Astrocyte (in vitro differentiated cells and primary cell): ENCODE measurements at places on chromosomes 7 and 10. TPM values are rescaled to one million over a fixed set of nuclear protein-coding genes. Genes with fewer than 3 reads are reported as not detected.

The ARF5 gene
- 105 and 111 TPM in 2 replicates for total RNA-seq

The CALCR gene
- total RNA-seq = 5.4 and 5.7 TPM in 2 replicates

The PRLHR gene
- not detected in 2 replicates for total RNA-seq

The LRRD1 gene
- 0.27 TPM in 1 of 2 replicates, not detected in the other for total RNA-seq

The CYP26A1 gene
- 0.18 and 0.53 TPM in 2 replicates for total RNA-seq

The FAM25G gene
- total RNA-seq = not detected in 2 replicates

The BAIAP2L1 gene
- 20.4 and 21.6 TPM in 2 replicates for total RNA-seq

The CDNF gene
- total RNA-seq = 1.4 and 2.0 TPM in 2 replicates

The ZNF12 gene
- total RNA-seq = 19.0 and 21.1 TPM in 2 replicates

The LSM8 gene
- total RNA-seq = 19.9 TPM in 2 replicates

The NKX1-2 gene
- 0.07 TPM in 1 of 2 replicates, not detected in the other for total RNA-seq

The RBP3 gene
- total RNA-seq = not detected in 2 replicates

- peak overlapping the region; percentile 2 for H3K4me3 ChIP-seq
- no peaks in the 10 kb centered on the region for H3K27me3 ChIP-seq
- H3K36me3 ChIP-seq = no peaks in the 10 kb centered on the region
- peak overlapping the region; percentile 97 for H3K27ac ChIP-seq
Observed at GRCh38 chr7:137772316-137772715, 74.5 kb downstream of the DGKI start.

DNA sequence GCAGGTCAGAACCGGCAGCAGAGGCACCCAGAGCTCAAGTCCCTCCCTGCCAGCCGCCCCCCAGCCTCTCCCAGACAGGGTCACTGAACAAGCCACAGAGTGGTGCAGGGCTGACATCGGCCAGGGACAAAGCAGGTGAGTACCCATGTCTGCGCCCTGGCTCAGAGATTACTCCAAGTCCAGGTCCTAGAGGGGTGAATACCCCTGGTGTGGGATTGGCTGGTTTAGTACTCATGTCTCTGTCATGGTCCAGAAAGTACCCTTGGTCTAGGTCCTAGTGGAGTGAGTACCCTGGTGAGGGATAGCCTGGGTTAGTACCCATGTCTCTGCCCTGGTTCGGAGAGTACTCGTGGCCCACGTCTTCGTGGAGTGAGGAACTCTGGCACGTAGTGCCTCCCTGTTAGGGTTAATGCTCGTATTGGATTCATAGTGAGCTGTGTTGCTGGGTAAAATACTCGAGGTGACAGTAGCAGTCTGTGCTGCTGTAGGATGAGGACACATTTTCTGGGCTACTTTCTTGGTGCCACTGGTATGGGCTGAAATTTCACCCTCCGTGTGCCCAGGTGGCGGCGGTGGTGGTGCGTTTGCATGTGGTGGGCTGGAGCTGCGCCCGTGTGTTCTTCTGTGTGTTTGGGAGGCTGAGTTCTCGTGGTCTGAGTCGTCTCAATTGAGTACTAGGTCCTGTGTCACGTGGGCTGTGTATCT, 25.5 kb upstream of the KNDC1 start:
- DNase-seq = no peak
- H3K27me3 ChIP-seq = no peaks in the 10 kb centered on the region
- H3K36me3 ChIP-seq = no peaks in the 10 kb centered on the region
- H3K4me1 ChIP-seq = no peaks in the 10 kb centered on the region
- H3K4me3 ChIP-seq = no peak overlapping the region
- no peak overlapping the region for H3K27ac ChIP-seq

DNA sequence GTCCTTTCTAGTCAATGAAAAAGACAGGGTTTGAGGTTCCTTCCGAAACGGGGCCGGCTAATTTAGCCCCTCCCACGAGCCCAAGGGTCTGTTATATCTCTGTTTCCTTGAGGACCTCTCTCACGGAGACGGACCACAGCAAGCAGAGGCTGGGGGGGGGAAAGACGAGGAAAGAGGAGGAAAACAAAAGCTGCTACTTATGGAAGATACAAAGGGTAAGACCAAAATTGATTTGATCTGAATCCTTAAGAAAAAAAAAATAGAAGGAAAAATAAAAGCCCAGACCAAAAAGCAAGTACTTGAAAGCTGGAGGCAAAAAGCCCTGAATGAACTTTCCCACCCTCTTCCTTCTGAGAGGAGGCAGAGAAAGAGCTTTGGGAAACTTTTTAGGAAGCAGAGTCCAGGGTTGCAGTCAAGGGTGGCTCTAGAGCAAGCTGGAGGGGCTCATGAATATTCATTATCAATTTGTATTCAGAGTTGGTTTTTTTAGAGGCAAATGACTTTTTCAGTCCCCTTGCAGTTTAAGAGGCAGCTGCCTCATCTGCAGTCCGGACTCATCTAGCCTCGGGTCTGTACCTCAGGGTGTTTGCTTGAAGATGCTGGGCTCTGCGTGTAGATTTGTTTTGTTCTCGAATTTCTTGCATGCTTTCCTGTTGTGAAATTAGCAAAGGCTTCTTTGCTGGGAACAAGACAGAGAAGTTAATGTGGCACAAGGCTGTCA, at the start of gene ENTPD1:
Gene ENTPD1 (plus strand): TSS at position 123 of the 721 bp plus-strand sequence. CDS start 77 bp downstream, at position 200.
- H3K27ac ChIP-seq = no peak within 1 kb of the TSS
- no peaks in the 10 kb centered on the region for H3K4me1 ChIP-seq
- no peaks in the 10 kb centered on the region for H3K36me3 ChIP-seq
- no peak within 1 kb of the TSS for H3K4me3 ChIP-seq
- no peaks in the 10 kb centered on the region for H3K27me3 ChIP-seq

GRCh38 chr7:1114088-1114487, 26.2 kb downstream of the GPER1 start:
- no peak overlapping the region for H3K27ac ChIP-seq
- DNase-seq = no peak
- peaks cover 10% of the 10 kb centered on the region for H3K4me1 ChIP-seq
- H3K36me3 ChIP-seq = no peaks in the 10 kb centered on the region
- no peaks in the 10 kb centered on the region for H3K27me3 ChIP-seq
- H3K4me3 ChIP-seq = no peak overlapping the region

DNA sequence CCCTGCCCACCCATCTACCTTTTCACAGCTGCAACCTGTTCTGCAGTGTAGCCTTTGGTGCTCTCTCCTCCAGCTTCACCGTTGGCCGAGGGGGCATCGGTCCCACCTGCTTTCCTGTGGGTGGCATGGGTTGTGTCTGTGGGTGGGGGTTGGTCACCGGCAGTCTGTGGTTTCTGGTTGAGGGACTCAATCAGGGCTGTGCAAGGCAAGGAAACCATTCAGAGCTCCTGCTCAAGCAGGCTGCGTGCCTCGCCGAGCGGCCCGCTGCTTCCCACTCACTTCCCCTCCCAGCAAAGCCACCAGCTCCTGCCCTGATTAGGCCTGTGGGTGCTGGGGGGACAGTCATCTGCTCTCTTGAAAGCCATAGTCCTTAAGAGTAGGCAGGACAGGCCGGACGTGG, 9.8 kb downstream of the DNAJB12 start:
- H3K4me1 ChIP-seq = no peaks in the 10 kb centered on the region
- H3K4me3 ChIP-seq = no peak overlapping the region
- no peak for DNase-seq
- H3K36me3 ChIP-seq = peaks cover 7% of the 10 kb centered on the region

DNA sequence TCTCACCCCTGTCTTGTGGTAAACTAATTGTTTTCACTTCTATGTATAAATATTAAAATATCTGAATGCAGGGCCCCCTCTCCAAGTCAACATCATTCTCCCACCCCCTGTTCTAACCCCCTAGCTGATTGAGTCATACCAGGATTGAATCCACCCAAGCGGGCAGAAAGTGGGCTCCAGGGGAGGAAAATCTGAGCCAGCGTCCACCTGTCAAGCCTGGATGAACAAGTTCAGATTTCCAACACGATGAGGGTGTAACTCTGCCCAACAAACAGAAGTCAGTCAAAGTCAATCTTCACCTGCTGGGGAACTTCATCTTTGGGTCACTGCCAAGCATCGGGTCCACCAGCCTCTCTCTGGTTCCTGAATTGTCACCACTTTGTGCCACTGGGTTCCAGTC, 162.9 kb upstream of the CELF2 start:
- H3K36me3 ChIP-seq = no peaks in the 10 kb centered on the region
- no peaks in the 10 kb centered on the region for H3K4me1 ChIP-seq
- H3K27me3 ChIP-seq = no peaks in the 10 kb centered on the region
- H3K27ac ChIP-seq = no peak overlapping the region

- DNase-seq = peak; percentile 19
- no peak overlapping the region for H3K4me3 ChIP-seq
Observed at GRCh38 chr10:78371136-78371535, 337.5 kb downstream of the RPS24 start.

- H3K4me1 ChIP-seq = peaks cover 10% of the 10 kb centered on the region
- no peak overlapping the region for H3K4me3 ChIP-seq
- H3K36me3 ChIP-seq = no peaks in the 10 kb centered on the region
- DNase-seq = peak; percentile 44
- no peaks in the 10 kb centered on the region for H3K27me3 ChIP-seq
- H3K27ac ChIP-seq = no peak overlapping the region
Observed at GRCh38 chr10:87664276-87664701, 4.6 kb downstream of the PAPSS2 start.

GRCh38 chr7:40579401-40579800, 444.6 kb downstream of the SUGCT start:
- no peaks in the 10 kb centered on the region for H3K27me3 ChIP-seq
- DNase-seq = peak; percentile 61
- no peak overlapping the region for H3K4me3 ChIP-seq
- H3K4me1 ChIP-seq = peaks cover 11% of the 10 kb centered on the region

- peaks cover 4% of the 10 kb centered on the region for H3K36me3 ChIP-seq
- H3K27ac ChIP-seq = peak overlapping the region; percentile 86
- peak overlapping the region; percentile 24 for H3K4me3 ChIP-seq
- H3K27me3 ChIP-seq = no peaks in the 10 kb centered on the region
- peaks cover 17% of the 10 kb centered on the region for H3K4me1 ChIP-seq
Observed at GRCh38 chr7:134669388-134669787, 22.7 kb downstream of the BPGM start.

GRCh38 chr7:8384901-8385300, 48.5 kb upstream of the NXPH1 start:
- H3K4me1 ChIP-seq = no peaks in the 10 kb centered on the region
- no peaks in the 10 kb centered on the region for H3K27me3 ChIP-seq
- no peak overlapping the region for H3K4me3 ChIP-seq
- no peak overlapping the region for H3K27ac ChIP-seq
- H3K36me3 ChIP-seq = no peaks in the 10 kb centered on the region
- DNase-seq = no peak

DNA sequence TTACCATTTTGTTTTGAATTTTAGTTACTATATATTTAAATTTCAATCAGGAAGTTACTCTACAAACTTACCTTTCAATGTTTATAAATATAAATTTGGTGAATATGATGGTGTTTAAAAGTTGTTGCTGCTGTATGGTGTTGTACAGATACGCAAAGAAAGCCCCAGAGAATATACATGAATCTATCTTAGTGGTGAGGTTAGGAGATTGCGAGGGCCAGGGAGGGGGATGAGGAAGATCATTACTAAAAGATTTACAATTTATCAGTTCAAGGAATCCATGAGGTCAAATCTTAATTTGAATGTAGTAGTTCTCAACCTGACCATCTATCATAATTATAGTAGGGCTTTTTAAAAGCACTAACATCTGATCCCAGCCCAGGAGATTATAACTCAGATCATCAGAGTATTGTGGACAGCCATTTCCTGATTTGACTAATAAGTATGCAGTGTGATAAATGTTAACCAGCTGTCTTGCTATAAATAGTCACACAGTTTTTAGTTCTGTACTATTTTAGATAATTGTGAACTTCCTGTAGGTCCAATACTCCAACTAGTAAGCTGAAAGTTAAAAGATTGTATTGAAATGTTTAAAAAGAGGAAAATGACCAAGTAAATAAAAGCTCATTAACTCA, 23.6 kb downstream of the FAM3C start:
- no peaks in the 10 kb centered on the region for H3K27me3 ChIP-seq
- DNase-seq = peak; percentile 64
- H3K4me3 ChIP-seq = no peak overlapping the region
- H3K36me3 ChIP-seq = peaks cover 36% of the 10 kb centered on the region
- no peak overlapping the region for H3K27ac ChIP-seq

GRCh38 chr10:76916536-76916935, 721.1 kb downstream of the KCNMA1 start:
- H3K4me3 ChIP-seq = no peak overlapping the region
- H3K27me3 ChIP-seq = no peaks in the 10 kb centered on the region
- DNase-seq = peak; percentile 20
- H3K27ac ChIP-seq = no peak overlapping the region
- H3K36me3 ChIP-seq = no peaks in the 10 kb centered on the region
- H3K4me1 ChIP-seq = no peaks in the 10 kb centered on the region

DNA sequence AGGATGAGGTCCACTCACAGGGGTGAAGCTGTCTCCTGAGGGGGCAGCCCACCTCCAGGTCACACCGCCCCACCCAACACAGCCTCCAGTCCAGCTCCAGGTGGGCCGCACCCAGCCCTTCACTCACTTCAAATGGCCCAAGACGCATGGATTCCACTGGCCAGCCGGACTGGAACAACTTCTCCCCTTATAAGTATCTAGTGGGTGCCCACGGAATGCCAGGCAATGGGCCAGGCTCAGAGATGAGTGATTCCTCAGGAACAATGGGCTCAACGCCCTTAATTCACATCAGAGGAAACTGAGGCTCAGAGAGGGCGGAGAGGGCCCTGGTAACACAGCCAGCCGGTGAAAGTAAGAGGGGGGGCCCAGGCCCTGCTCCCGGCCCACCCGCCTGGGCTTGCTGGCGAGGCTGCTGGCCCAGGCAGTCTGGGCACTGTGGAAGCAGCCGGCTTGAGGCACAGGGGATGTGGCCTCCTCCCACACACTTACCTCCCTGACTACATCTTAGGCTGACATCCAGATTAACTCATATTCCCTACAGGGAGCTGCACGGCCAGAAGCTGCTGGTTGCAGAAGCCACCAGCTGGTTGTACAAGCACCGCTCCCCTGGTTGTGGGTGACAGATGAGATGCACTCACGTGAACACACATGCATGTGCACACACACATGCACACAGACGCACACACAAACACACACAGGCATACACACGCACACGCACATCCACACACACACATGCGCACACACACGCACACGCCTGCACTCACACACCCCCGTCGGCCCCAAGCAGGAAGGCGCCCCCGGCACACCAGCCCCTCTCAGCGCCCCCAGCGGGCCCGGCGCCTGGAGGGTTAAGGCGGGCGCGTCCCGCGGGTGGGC, 1.0 kb upstream of the FAM20C start:
- DNase-seq = peak; percentile 93
- peaks cover 9% of the 10 kb centered on the region for H3K36me3 ChIP-seq
- no peaks in the 10 kb centered on the region for H3K27me3 ChIP-seq
- H3K4me3 ChIP-seq = peak overlapping the region; percentile 59

DNA sequence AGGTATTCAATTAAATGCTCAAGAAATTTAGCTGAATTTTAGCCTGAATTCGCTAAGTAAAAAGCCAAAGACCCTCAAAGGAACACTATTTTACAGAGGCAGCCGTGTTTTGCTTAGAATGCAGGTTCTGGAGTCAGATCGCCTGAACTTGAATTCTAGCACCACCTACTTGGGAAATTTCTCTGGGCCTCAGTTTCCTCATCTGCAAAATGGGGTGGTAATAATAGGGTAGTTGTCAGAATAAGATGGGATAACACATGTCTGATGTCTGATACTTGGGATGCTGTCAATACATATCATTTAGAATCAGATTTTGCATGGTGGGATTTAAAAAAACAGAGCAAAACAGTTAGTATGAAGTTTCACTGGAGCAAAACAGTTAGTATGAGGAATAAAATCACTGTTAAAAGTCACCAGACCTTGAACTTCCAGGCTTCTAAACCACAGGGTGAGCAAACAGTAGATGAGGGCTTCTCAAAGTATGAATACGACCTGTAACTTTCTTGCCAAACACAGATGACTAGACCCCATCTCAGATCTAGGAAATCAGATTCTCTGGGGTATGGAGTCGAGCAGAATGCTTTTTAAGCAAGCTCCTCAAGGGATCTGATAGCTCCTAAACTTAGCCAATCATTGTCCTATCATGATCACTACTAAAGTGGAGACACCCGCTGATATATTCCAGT, 75.4 kb downstream of the ATXN7L1 start:
- H3K27ac ChIP-seq = no peak overlapping the region
- no peaks in the 10 kb centered on the region for H3K27me3 ChIP-seq
- no peak overlapping the region for H3K4me3 ChIP-seq
- DNase-seq = no peak
- H3K36me3 ChIP-seq = no peaks in the 10 kb centered on the region
- H3K4me1 ChIP-seq = peaks cover 30% of the 10 kb centered on the region
